CD4-positive, alpha-beta T cell treated with Interleukin-6 at 100 ng/mL for 8 hours (primary cell): ENCODE measurements at places on chromosomes 2 and 18.

DNA sequence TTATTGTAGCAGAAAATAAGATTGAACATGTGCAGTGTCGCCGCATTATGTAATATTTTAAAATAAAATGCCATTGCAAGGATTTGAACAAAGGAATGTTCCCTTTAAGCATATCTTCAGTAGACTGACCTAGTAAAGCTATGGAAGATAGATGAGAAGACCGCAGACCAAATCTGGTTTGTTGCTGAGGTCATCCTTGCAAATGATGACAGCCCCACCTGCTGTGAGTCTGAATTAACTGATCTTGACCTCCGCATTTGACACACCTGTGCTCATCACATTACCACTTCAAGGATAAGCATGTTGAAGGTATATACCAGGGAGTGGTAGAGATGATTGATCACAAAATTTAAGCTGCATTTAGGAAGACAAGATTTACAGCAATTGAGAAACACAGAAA is 96.2 kb downstream of the NYAP2 start:
- DNase-seq = no peak

GRCh38 chr2:28526527-28527132 is 30.8 kb downstream of the PLB1 start:
- DNase-seq = no peak

GRCh38 chr2:178707476-178707875 is 99.7 kb downstream of the TTN start:
- DNase-seq = no peak

GRCh38 chr2:158644139-158644538 is 151.0 kb upstream of the DAPL1 start:
- DNase-seq = no peak

- no peak for DNase-seq
Measured at GRCh38 chr2:70515938-70516337, 37.7 kb downstream of the TGFA start.

DNA sequence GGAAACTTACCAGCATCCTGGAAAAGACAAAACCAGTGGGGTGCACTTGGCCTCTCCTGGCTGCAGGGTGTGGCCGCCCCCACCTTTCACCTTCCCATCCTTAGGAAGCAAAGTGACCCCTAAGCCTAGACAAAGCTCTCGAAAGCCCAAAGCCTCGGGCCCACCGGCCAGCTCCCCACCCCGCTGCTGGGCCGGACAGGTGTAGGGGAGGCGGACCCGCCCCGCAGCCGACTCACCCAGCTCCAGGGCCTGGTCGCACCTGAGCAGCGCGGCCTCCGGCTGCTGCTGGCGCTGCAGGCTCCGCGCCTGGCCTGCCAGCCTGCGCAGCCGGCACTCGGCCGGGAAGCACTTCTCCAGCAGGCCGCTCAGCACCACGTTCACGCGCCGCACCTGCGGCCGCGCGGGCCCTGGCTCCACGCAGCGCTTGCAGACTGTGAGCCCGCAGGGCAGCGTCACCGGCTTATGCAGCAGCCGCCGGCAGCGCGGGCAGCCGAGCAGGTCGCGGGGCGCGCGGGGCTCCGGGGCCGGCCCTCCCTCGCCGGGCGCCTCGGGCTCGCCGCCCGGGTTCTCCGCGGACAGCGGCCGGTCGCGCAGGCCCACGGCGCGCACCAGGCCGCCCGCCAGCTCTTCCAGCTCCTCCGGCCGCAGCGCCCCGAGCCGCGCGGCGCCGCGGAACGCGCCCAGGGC is 979 bp downstream of the LONRF2 start:
- no peak for DNase-seq

GRCh38 chr18:76562286-76563122 is 67.5 kb upstream of the ZNF516 start:
- no peak for DNase-seq

DNA sequence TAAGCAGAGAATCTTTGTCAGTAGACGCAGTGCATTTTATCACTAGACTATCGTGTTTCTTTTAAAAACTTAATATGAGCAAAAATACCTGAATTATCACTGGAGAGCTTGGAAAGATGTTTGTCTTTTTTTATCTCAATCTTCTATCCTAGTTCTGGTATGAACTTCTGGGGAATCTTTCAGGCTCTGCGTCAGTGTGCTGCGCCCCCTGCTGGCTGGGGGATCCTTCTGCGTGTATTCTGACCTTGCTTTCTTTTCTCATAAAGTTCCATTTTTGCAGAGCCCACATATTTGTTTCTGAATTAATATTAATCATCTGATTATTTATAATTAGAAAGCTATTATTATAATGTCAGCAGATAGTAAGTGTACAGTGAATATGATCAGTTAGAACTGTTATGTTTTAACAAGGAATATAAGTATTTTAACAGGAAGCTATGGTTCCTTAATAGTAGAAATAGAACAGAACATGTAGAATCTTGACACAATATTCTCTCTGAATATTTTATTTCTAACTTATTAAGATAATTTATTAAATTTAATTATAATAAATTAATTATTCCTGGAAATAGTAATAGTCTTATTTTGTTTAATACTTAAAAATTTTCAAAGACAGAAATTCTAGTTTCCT is 945.0 kb upstream of the CRIM1 start:
- peak; percentile 4 for DNase-seq

- DNase-seq = no peak
Measured at GRCh38 chr2:9573013-9573720, 17.5 kb upstream of the ADAM17 start.
